ENCODE measurements at places on chromosomes 16 and 17. TPM values are rescaled to one million over a fixed set of nuclear protein-coding genes. Genes with fewer than 3 reads are reported as not detected.

- DNase-seq: no peak
Measured at GRCh38 chr17:50062293-50063243, 6.7 kb downstream of the ITGA3 start.

GRCh38 chr16:17301593-17302135, 169.1 kb downstream of the XYLT1 start:
- no peak for DNase-seq

- no peak for DNase-seq
Measured at GRCh38 chr16:56469748-56470147, 18.4 kb downstream of the OGFOD1 start.

DNA sequence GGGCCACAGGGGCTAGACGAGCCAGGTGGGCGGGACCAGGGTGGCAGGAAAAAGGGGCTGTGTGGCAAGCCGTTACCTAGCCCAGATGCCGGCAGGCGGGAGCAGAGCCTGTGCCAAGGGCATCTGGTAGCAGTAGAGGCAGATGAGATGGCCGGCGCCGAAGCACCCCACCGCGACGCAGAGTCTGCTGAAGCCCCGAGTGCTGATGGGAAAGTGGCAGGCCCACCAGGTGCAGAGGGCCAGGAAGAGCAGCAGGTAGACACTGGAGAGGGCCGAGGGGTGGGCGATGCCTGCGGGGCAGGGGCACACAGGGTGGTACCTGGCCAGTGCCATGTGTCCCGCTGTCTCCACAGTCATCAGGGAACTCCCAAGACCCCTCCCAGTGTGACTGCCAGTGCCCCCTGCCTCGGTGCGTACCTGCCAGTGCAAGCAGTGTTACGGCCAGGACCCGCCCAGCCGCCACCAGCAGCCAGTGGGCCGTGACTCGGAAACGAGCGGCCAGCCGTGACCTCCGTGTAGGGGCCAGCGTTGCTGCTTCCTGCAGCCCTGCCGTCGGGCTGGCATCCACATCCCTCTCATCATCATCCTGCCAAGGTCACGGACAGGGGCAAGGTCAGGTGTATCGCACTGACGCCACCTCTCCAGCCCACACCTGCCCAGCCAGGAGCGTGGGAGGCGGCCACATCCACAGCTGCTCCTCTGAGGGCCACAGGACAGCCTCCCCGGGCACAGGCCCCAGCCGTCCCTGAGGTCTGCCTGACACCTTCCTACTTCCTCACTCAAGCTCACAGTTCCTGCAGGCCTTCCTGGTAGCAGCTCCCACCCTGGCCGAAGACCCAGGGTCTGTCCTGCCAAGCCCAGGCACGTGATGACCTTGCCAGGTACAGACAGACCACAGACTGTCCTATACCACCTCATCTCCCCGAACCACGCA, 32.1 kb downstream of the CTU2 start:
- DNase-seq: no peak

GRCh38 chr17:61698244-61698643, 107.2 kb upstream of the NACA2 start:
- DNase-seq: no peak

DNA sequence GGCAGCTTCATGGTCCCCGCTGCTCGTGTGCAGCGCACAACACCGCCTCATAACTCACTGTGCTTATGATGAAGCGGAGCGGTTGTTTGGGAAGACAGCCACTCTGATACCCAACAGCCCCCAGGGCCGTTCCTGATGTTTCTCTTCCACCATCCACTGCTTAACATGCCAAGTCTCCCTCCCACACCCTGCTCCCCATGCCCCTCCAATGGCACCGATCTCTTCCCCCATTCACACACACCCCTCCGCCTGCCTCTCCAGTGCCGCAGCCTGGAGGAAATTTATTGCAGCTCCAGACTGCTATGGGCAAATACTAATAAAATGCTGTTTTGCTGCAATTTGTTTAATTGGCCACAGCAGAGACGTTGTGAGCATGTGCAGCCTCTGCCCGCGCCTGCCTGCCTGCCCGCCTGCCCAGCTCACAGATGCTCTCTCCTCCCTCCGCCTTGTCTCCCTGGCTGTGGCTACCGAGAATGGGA, 80.3 kb upstream of the LHX1 start:
- DNase-seq: no peak

DNA sequence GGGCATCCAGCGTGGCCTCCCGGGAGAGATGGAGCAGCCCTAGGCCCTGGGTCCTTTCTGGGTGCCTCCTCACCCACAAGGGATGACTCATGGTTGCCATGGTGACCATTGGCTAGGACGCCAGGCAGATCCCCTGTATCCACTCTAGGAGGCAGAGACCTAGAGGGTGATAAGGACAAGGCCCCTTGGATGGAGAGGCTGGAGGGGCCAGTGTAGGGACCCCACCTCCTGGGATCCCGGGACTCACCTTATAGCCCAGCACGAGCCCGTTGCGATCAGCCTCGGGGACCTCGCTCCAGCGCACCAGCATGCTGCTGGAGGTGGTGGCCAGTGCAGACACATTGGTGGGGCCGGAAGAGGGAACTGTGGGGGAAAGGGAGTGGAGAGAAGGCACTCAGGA, 82.2 kb upstream of the CDC42EP4 start:
- peak; percentile 45 for DNase-seq

DNA sequence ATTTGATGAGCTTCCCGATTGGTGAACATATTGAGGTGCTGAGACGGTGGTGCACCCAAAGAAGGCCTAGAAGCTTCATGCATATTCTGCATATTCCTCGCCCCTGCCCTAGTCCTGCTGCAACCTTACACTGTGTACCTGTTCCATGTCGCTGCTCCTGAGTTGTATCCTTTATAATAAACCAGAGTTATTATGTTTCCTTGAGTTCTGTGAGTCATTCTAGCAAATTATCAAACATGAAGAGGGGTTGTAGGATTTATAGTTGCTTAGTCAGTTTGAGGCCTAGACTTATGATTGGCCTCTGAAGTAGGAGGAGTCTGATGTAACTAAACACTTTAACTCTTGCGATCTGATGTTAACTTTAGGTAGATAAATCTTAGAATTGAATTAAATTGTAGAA, 436.8 kb downstream of the CA10 start:
- no peak for DNase-seq

- no peak for DNase-seq
Measured at GRCh38 chr16:65793781-65794180, 572.7 kb upstream of the CDH5 start.

- peak; percentile 14 for DNase-seq
Measured at GRCh38 chr16:12057266-12057665, 80.7 kb downstream of the SNX29 start.

- peak; percentile 83 for DNase-seq
Measured at GRCh38 chr17:16428098-16428882, 12.9 kb downstream of the TRPV2 start.

- peak; percentile 39 for DNase-seq
Measured at GRCh38 chr16:1919327-1919998, 1.2 kb upstream of the HS3ST6 start.

DNA sequence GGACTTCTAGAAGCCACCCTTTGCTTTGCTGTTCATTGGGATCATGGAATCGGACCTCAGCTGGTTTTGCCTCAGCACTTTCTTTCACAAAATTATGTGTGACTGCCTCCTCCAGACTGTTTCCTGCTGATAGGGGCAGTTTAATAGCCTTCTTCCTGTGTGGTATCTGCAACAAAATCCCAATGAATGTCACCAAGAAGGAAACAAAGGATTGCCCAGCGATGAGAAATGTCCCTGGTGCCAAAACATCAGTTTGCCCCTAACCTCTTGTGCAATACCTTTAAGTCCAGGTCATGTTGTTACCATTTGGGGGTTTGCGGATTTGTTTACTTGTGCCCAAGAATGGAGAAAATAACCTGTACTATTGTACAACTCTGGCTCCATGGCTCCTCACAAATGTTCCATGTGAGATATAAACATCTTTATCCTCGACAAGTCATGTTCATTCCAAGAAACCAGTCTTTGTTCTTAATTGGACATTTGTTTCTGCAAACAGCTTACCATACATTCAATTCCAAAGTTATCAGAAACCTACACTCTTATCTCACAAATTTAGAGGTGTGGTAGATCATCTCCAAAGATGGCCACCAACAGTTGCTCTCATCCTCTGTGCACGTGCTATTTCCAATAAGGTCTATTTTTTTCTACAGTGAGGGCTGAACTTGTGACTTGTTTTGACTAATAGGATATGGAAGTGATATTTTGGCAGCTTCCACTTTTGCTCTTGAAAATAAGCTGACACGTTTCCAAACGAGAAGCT, 14.8 kb downstream of the TAC4 start:
- no peak for DNase-seq

GRCh38 chr17:44872131-44872768, 24.6 kb downstream of the HIGD1B start:
- no peak for DNase-seq

- no peak for DNase-seq
Measured at GRCh38 chr16:85988306-85988705, 89.3 kb downstream of the IRF8 start.

GRCh38 chr17:64472564-64472963, 23.6 kb downstream of the MILR1 start:
- DNase-seq: no peak

DNA sequence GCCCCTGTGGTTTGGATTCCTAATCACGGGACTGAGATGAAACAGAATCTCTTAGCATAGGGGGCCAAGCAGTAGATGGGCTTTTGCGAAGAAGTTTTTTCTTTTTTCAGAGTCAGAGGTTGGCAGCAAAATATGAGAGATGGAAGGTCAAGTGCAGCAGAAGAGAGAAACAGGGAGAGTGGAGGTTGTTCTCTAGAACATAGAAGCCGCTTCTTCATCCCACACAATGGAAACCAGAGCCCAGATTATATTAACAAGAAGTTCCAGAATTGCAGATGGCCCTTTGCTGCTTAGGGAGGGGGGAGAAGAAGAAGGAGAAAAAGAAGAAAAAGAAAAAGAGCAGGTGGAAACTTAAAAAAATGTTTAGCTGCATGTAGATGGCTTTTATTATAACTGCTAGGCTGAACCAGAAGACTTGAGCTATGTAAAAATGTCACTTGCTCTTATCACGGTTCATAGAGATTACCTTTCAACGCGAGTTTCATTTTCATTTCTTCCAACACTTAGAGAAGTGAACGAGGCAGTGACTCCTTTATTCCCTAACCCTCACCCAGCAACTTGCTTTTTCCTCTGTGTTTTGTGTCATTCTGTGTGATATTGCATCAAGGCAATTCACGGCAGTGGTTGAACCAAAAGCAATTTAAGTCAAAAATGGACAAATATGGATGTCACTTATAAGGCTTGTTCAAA, 737.5 kb downstream of the WWOX start:
- no peak for DNase-seq

DNA sequence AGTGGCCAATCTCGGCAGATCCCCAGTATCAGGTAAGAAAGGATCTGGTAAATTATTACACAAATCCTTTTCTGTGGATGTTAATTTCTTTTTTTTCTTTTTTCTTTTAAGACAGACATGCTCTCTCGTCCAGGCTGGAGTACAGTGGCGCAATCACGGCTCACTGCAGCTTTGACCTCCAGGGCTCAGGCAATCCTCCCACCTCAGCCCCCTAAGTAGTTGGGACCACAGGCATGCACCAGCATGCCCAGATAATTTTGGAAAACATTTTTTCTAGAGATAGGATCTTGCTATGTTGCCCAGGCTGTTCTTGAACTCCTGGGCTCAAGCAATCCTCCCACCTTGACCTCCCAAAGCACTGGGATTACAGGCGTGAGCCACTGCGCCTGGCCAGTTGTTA, 54.0 kb downstream of the GAS7 start:
- DNase-seq: no peak

DNA sequence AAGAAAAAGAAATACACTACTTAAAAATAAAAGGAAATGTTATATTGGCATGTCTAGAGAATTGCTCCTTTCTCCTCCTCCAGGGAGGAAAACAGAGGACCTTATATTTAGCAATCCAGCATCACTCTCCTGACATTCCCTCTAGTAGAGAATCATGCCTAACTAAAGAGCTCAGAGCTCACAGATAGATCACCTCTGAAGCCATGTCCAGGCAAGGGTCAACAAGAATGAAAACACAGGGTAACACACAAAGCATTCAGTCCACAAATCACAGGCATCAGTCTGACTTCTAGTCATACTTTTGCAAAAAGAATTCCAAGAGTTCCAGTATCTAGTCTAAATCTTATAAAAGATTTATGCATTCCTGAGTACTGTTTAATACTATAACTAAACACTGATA, 4.4 kb upstream of the HASPIN start:
- no peak for DNase-seq

DNA sequence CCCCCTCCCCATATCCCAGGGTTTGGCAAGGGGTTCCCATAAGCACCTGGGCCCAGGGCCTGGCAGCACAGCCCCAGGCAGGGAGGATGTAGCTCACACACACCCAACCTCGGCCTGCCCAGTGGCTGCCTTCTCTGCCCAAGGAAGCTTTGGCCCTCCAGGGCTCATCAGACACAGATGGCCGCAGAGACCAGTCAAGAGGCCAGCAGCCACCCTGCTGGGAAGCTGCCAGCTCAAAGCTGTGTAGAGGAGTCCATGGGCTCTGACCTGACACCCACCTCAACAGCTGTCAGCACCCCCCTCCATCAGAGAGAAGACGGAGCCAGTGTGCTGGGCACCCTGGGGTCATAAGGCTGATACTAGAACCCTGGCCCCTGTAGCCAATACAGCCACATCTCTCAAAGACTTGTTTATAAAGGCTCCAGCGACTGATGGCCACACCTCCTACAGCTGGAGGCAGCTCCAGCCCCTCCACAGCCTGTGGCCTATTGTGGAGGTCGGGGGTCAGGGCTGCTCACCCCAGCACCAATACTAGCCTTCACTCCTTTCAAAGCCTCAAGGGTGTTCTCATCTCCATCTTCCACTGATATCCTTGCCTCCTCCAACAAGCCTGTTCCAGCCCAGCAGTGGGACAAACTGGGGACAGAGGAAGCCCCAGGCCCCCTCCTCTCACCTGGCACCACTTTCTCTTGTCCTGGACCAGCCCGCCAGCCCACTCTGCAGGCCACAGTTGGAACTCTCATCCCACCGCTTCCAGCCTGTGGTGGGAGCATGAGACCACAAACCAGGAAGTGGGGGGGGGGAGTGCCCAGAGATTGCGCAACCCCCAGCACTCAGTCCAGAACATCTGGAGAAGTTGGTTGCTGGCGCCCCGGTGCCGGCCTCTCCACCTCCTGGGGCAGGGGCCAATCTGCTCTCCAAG, 2.2 kb upstream of the MPG start:
- DNase-seq: peak; percentile 70

- DNase-seq: peak; percentile 64
Measured at GRCh38 chr17:33964344-33964979, 290.6 kb upstream of the CCL2 start.

GRCh38 chr16:25198021-25198420, 18.7 kb upstream of the AQP8 start:
- DNase-seq: no peak

- DNase-seq: no peak
Measured at GRCh38 chr17:12078791-12079190, 58.1 kb downstream of the MAP2K4 start.

- DNase-seq: peak; percentile 82
Measured at GRCh38 chr16:67173808-67174705, 3.7 kb downstream of the NOL3 start.

PPP1R27 gene
- not detected for total RNA-seq

FSCN2 gene
- total RNA-seq: not detected

KCNG4 gene
- not detected for total RNA-seq

PHKB gene
- total RNA-seq: 46.7 TPM

LPCAT2 gene
- total RNA-seq: 23.8 TPM

KRTAP4-1 gene
- not detected for total RNA-seq

TP53TG3F gene
- total RNA-seq: not detected

RNF222 gene
- 0.07 TPM for total RNA-seq

HEATR9 gene
- not detected for total RNA-seq

SEPTIN12 gene
- total RNA-seq: not detected

MYH1 gene
- not detected for total RNA-seq

CACNA1G gene
- total RNA-seq: 3.6 TPM

SLC35G6 gene
- total RNA-seq: not detected

MSRB1 gene
- total RNA-seq: 23.9 TPM

P2RX5 gene
- total RNA-seq: 13.6 TPM

NAGS gene
- total RNA-seq: 7.7 TPM
